ENCODE measurements at places on chromosomes 5 and 9.
A peak's percentile ranks its signal among the peaks of the same experiment; 100 is the strongest.

- no peak for DNase-seq
These were observed 50.3 kb downstream of the RAD23B start for GRCh38 chr9:107333363-107333762.

GRCh38 chr5:52988335-52989024 is 672 bp upstream of the ITGA2 start:
- peak; percentile 45 for DNase-seq

DNA sequence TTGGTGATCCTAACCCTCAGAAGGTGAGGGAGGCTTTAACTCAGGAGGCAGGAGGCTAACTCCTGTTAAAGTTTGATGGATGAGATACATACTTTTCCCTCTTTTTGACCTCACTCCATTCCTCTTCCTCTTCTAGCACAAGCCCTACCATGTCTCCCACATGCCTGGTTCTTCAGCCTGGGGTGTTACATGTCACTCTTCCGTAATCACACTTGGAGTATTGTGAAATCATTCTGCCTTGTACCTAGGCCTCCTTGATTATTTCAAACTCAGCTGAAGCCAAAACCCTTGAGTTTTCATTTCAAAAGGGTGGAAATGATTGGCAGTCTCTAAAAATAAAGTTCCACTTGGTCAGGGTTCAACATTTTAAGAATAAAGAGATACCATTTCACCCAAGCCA is 1.8 kb downstream of the PLAC8L1 start:
- DNase-seq: no peak

- DNase-seq: no peak
These were observed 40.2 kb downstream of the RGS3 start for GRCh38 chr9:113503613-113504211.

- DNase-seq: no peak
These were observed 572 bp downstream of the CDK5RAP2 start for GRCh38 chr9:120579139-120580050.

DNA sequence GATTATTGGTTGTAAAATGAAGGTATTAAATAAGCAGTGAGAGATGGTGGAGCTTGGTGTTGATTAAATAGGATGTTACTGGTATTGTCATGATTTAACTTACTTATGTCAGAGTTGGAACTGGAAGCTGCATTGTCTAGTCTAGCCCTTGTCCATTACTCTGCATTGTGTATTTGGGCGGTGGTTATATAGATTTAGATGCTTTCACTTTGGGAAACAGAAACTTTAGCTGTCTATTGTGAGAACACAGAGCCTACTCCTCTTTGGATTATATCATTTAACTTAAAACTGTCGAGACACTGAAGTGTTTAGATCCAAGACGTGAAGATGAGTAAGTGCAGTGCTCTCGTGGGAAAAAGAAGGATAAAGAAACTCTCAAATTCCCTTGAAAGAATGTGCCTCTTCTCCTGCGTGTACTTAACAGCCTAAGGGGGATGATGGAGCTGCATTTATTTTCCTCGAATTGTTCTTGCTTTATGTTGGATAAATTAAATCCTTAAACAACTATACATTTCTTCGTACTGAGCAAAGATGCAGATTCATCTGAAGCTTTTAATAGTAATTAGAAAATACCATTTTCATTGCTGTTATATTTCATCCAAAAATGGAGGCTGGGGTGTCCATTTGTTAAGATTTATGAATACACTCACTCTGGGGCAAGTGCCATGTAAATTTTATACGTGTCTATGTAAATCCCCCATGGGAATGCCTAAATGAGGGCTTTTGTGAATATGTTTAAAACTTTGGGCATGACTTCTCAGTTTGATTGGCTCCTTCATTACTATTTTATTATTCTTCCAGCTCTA is 21.6 kb downstream of the FBXL7 start:
- no peak for DNase-seq

GRCh38 chr5:90356622-90357021 is 52.9 kb downstream of the CETN3 start:
- DNase-seq: peak; percentile 45

DNA sequence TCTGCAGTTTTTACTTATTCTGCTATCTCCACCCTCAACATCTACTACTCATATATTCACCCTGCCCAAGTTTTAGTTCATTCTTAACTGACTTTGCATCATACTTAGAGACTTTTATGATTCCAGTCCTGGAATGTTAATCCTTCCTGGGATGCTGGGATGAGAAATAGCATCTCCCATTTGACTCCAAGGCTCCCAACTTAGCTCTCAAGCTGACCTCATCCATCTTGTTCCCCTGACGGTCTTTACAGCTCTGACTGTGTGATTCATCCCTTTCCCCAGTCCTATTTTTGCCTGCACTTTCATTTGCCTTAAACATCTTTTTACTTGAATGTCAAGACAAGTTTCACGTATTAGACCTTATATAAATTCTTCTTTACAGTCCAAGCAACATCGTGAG is 297.8 kb downstream of the EPB41L4A start:
- DNase-seq: no peak

DNA sequence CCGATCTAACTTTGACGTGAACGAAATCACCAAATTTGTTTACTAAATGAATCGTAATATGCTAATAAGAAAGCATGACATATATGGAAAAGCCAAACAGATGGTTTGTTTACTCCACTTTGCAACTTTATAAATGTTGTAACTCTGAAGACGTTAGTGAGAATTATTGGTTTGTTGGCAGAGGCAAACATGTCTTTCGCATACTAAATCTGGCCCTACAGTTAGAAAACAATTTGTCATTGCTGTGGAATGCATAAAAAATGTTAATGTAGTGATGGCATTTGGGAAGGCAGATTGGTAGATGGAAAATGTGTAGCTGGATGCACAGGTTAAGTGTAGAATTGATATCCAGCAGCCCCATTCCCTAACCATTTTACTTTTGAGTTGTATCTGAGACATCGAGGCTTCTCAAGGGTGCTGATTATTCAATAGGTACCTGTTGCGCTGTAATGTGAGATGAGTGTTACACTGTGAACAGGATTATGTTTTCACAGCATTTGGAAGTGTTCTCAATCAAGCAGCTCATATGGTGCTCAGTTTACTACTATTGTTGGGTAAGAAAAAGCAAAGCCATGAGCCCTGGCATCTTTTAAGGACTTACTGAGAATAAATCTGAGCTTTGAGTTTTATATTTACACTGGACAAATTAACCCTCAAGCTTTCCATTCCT is 444.8 kb downstream of the BNC2 start:
- DNase-seq: no peak

DNA sequence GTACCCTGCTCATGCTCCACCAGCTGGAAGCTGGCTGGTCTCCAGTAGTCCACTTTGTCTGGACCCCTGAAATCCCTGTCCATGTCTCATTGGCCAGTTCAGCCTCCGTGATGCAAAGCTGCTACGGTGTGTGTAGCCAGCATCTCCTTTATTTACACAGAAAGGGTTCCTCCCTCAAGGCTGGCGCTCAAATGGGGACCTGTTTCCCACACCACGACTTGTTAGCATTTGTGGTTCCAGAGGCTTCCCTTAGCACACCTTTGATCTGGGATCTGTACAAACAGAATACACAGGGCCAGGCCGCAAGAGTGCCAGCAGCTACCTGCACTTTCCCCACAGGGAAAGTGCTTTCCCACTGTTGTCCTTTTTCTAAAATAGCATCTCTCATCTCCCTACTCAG is 5.7 kb upstream of the SMU1 start:
- DNase-seq: no peak

DNA sequence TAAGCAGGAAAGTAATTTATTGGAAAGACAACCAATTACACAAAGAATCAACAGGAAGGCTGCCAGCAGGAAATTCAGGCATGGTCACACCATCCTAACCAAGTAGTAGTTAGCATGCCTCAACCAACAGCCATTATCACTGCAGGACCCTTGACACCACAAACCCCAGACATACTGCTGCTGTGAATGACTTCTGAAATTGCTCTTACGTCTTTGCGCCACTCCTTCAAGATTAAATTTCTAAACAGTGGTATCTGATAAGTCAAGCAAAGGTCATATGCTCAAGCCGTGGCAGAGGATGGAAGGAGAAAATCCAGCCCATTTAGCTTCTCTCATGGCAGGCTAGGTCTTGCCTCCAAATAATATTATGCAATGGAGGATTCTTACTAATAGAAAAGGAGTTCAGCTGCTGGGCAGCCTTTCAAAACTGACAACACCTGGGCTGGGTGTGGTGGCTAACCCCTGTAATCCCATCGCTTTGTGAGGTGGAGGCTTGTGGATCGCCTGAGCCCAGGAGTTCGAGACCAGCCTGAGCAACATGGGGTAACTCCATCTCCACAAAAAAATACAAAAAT is 5.0 kb upstream of the PTGER4 start:
- DNase-seq: no peak

GRCh38 chr5:83026930-83027687 is 50.1 kb downstream of the TMEM167A start:
- no peak for DNase-seq

DNA sequence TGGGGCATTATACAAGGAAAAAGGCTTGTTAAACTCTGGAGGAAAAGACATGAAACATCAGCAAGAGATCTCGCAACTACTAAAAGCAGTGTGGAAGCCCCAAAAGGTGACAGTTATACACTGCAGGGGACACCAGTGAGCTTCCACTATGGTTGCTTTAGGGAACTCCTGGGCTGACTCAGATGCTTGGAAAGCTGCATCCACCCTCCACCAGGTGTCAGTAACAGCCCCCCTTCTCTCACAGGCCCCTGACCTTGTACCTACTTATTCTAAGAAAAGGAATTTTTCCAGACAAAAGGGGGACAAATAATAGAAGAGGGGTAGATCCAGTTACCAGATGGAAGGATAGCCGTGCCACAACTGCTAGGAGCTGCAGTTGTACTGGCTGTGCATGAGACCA is 154.4 kb upstream of the COX7C start:
- no peak for DNase-seq

DNA sequence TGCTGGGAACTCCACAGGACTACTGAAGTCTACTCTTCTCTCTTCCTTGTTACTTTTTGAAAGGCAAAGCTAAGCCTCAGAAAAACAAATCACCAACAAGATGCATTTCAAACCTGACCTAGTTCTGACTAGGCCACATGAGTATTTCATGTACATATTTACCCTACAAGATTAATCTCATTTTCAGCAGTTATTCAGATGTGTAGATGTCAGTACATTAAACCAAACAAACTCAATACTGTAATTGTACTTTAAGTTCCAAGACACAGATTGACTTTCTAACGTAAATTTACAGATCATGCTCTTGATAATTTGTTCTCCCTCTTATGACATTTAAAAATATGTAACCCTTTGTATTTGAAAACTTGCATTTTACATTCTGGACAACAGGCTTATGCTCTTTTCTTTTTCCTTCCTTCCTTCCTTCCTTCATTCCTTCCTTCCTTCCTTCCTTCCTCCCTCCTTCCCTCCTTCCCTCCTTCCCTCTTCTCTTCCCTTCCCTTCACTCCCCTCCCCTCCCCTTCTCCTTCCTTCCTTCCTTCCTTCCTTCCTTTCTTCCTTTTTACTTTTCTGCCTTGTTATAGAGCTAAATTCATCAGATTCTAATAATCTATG is 1653.4 kb downstream of the EFNA5 start:
- no peak for DNase-seq

- DNase-seq: no peak
These were observed 85.3 kb upstream of the COX7C start for GRCh38 chr5:86532429-86532828.

DNA sequence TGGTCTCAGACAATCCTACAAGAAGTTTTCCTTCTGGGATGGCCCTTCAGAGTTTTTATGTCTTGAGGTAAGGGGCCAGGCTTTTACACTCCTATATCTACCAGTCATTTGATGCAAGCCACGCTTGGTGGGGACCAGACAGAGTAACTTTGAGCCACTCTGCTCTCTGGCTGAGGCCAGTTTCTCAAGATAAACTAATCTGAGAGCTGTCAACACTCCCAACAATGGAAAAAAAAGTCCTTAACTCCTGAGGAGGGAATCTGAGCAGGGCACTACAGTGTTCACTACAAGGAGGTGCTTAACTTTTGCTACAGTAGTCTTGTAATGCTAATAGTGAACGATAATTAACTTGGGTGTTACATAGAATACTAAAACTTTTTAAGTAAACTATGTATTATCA is 62.7 kb downstream of the MRPS30 start:
- DNase-seq: no peak

- no peak for DNase-seq
These were observed 820 bp downstream of the FBP1 start for GRCh38 chr9:94638335-94639060.

GRCh38 chr9:129258124-129258822 is 80.2 kb upstream of the IER5L start:
- DNase-seq: peak; percentile 64

- no peak for DNase-seq
These were observed 23.8 kb downstream of the PLAC8L1 start for GRCh38 chr5:146081556-146081955.

DNA sequence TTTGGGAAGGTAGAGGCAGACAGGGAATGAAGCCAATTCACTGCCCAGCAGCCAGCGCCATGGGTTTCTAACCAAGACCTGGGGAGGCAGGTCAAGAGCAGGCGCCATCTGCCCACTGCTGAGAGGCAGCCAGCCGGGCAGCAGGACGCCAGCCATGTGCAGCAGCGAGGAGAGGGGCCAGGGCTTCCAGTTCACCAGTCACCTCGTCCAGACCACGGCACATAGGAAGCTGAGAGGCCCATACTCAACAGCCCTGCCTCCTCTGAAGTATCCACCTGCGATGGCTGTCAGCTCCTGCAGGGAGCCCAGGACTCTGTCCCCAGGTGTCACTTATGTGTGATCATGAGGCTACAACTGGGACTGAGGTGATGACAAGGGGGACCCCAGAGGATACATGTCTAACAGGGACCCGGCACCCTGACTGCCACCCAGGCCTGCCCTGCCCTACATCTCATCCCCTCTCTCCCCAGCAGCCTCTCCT is 30.1 kb downstream of the IPPK start:
- DNase-seq: no peak

GRCh38 chr5:114185274-114185673 is 176.6 kb upstream of the KCNN2 start:
- no peak for DNase-seq

DNA sequence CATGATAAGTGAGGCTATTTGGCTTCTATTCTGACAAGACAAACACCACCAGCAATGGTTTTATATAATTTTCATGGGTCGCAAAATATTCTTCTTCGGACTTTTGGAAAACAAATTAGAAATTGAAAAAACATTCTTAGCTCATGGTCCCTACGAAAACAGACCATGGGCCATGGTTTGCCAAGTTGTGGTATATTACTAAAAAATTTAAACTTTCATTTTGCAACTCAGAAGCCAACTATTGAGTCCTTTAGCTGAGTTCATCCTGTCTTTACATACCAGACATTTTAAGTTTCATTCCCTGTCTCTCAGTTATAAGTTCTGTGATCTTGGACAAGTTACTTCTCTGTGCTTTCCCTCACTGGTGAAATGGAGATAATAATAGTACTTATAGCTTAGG is 198.1 kb downstream of the CSNK1G3 start:
- no peak for DNase-seq

DNA sequence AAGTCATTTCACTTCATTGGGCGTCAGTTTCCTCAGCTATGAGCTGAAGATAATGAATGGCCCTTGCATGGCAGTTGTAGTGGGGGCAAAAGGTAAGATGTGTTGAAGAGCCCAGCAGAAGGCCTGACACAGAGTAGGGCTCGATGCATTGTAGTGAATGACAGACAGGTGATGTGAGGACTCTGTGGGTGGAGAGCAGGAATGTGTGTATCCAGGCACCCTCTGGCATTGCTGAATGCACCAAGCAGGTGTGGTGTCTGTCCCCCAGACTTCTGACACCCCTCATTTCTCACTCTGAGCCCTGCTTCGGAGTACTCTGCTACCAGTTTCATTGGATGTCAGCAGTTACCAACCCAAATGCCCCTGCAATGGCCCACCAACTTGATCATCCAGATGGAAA is 22.4 kb downstream of the LHX2 start:
- no peak for DNase-seq
